ENCODE measurements at places on chromosomes 7 and 10.

GRCh38 chr10:90788968-90789367 lies 68.9 kb downstream of the HTR7 start:
- no peak for DNase-seq

GRCh38 chr10:89793649-89794254 lies 92.4 kb downstream of the KIF20B start:
- peak; percentile 34 for DNase-seq

DNA sequence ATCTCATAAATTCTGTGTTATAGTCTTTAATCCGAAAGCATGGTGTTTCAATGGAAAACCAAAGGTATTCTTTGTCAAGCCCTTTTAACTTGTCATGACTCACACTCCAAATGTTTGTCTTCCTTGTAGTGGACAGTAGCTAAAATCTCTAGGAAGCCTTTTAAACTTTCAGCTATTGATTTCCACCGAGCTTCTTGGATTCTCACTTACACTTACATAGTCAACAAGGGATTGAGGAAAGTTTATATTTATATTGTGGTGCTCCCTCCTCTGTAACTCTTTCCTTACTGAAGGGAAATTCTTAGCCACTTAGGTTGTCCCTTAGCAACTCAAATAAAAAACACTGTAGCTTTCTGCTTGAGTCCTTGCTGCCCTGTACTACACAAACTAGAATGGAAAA lies 31.2 kb upstream of the GPR37 start:
- no peak for DNase-seq

- no peak for DNase-seq
Observed at GRCh38 chr10:9625304-9625703, 1392.4 kb upstream of the CELF2 start.

GRCh38 chr7:19920705-19921104 lies 147.3 kb upstream of the TMEM196 start:
- DNase-seq: no peak

DNA sequence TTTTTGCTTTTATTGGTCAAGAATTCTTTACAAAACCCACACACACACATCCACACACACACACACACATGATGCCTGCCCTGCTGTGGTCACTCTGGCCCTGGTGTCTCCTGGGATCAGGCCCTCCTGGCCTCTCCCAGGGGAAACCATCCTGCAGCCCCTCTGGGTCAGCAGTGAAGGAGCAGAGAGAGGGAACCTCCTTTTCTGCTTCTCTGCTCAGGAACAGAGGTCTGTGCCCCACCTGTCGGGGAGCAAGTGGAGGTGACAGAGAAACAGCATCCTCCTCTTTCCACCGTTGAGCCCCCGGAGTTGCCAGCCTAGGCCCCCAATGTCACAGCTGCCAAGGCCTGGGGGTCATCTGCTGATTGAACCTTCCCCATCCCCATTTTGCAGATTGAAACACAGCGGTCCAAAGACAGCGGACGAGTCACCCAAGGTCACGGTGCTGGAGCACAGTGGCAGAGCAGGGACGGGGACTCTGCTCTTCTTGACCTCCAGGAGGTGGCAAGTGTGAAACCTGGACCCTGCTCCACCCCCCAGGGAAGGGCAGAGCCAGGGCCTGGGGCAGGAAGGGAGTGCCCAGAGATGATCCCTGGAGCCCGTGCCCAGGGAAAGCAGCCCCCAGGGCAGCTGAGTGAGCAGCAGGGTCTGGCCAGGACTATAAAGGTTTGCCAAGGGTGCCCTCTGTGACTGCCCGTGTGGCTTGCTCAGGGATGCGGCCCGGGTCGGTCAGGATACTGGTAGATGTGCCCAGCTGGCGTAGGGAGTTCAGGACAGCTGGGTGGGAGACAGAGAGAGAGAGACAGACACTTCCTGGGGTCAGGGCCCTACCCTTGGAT lies 15.0 kb upstream of the TBL2 start:
- no peak for DNase-seq

DNA sequence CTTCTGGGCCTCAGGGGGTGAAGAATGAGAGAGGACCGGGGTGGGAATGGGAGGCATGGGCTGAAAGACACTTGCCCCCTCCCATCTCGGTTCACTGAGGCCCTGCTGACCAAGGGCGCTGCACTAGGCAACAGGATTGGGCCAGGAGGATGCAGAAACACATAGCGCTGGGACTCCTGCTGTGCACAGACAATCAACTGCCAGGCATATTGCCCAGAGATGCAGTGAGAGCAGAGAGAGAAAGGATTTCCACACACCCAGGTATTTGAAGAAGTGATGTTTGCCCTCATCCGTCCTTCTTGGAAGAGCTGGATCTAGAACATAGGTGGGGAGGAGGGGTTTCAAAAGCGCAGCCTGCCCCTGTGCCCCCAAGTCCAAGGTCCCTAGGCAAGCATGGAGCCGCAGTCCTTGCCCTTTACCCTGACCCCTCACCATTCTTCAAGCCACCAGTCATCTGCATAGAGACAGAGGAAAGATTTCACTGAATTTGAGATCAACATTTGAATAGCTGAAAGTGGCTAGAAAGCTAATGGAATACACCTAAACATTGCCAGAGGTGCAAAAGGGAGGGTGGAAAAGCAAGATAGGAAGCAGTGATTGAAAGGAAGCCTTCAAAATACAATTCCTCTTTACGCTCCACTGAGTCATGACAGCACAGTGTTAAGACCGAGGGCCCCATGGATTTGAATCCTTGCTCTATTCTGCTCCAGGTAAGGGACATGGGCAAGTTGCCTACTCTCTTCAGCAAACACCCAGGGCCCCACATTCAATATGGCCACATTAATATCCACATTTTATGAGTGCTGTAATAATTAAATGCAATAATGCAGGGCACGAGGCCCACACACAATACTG lies 44.2 kb upstream of the TNS3 start:
- DNase-seq: no peak

DNA sequence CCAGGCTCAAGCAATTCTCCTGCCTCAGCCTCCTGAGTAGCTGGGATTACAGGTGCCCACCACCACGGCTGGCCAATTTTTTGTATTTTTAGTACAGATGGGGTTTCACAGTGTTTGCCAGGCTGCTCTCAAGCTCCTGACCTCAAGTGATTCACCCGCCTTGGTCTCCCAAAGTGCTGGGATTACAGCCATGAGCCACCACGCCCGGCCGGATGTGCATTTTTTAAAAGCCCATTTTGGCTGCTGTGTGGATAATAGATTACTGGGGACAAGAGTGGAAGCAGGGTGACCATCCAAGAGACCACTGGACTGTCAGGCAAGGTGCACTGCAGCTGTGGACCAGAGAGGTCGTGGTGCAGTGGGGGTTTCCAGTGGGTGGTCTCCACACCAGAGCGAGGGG lies 21.4 kb downstream of the HKDC1 start:
- no peak for DNase-seq

- DNase-seq: no peak
Observed at GRCh38 chr10:72997099-72997498, 42.5 kb upstream of the PLA2G12B start.

GRCh38 chr7:100152937-100153666 lies 4.4 kb downstream of the LAMTOR4 start:
- DNase-seq: no peak

GRCh38 chr7:111741811-111742240 lies 179.5 kb upstream of the IMMP2L start:
- DNase-seq: no peak

GRCh38 chr10:31897506-31897905 lies 31.1 kb downstream of the ARHGAP12 start:
- DNase-seq: no peak
